Astrocyte (in vitro differentiated cells and primary cell): ENCODE measurements at places on chromosomes 11 and 22. TPM values are rescaled to one million over a fixed set of nuclear protein-coding genes. Genes with fewer than 3 reads are reported as not detected.

- no peaks in the 10 kb centered on the region for H3K27me3 ChIP-seq
- no peaks in the 10 kb centered on the region for H3K36me3 ChIP-seq
- H3K4me1 ChIP-seq: peaks cover 4% of the 10 kb centered on the region
- H3K27ac ChIP-seq: no peak overlapping the region
- H3K4me3 ChIP-seq: no peak overlapping the region
These were observed 101.6 kb downstream of the FAM76B start for GRCh38 chr11:95688015-95688414.

DNA sequence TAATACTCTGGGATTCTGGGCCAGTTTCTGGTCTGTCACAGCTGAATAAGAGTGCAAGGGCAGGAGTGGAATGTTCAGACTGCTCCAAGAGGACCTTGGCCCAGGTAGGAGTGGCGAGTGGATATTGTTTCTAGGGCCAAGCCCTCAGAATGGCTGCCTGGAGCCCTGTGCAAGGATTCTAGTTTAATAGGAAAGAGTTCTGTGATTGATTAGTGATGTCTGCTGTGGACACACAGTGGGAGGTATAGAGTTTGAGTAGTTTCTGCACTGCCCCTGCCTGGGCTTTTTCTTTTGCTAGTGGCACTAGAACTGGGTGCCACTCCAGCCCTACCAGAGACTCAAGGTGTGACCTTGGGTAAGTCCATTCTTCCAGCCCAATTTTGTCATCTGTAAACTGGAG is 9.7 kb upstream of the MPPED1 start:
- H3K4me1 ChIP-seq: no peaks in the 10 kb centered on the region
- H3K36me3 ChIP-seq: no peaks in the 10 kb centered on the region
- no peak overlapping the region for H3K27ac ChIP-seq
- H3K27me3 ChIP-seq: no peaks in the 10 kb centered on the region
- H3K4me3 ChIP-seq: no peak overlapping the region

GRCh38 chr11:122843281-122844141 is 5.2 kb downstream of the CRTAM start:
- no peak for DNase-seq
- no peaks in the 10 kb centered on the region for H3K27me3 ChIP-seq
- no peak overlapping the region for H3K27ac ChIP-seq
- no peaks in the 10 kb centered on the region for H3K36me3 ChIP-seq
- no peaks in the 10 kb centered on the region for H3K4me1 ChIP-seq
- no peak overlapping the region for H3K4me3 ChIP-seq

DNA sequence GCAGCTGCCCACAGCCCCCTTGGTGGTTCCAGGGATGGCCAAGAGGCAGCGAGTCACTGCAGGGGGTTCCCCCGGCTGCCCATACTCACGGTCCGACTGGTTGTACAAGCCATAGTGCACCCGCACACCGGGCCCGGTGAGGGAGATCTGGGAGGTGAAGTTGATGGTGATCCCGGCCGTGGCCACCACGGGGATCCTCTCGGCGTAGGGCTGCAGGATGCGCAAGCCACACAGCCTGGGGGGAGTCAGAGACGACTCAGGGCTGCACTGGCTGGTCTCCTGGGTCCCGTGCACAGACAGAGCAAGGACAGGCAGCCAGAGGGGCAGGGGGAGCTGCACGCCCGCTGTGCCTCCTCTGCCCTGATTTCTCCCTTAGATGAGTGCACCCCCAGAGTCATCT is 23.5 kb downstream of the KCTD17 start:
- no peak overlapping the region for H3K27ac ChIP-seq
- no peaks in the 10 kb centered on the region for H3K36me3 ChIP-seq
- peaks cover 22% of the 10 kb centered on the region for H3K27me3 ChIP-seq
- no peaks in the 10 kb centered on the region for H3K4me1 ChIP-seq

DNA sequence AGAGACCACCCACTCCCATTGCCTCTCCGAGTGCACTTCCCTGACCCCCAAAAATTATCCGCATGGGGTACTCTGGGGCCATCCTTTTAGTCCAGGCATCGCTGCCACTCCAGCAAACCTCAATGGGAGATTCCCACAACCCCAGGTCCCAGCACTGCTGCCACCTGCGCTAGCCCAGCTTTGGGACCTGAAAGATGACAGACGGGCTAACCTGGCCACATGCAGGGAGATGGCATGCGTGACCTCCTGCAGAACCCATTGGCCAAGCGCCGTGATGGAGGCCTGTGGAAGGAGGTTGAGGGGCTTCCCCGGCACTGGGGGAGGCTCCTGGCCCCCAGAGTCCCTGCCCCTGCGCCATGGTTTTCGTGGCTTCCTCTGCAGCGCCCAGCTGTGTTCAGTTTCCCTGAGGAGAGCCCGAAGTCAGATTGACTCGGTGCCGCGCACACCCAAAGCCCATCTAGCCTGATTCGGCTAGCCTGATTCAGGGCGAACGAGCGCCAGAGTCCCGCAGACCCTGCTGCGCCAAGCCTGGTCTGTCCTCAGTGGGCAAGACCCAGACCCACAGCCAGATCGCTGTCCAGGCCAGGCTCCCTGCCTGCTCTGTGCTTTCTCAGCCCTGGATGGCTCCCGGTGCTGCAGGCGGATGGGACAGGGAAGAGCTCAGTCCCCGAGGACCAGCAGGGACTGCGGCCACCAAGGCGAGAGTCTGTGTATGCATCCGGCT is 751 bp upstream of the WNT7B start:
- H3K27me3 ChIP-seq: peaks cover 23% of the 10 kb centered on the region
- no peak for DNase-seq
- peaks cover 17% of the 10 kb centered on the region for H3K4me1 ChIP-seq
- H3K27ac ChIP-seq: no peak overlapping the region
- no peaks in the 10 kb centered on the region for H3K36me3 ChIP-seq
- peak overlapping the region; percentile 17 for H3K4me3 ChIP-seq

DNA sequence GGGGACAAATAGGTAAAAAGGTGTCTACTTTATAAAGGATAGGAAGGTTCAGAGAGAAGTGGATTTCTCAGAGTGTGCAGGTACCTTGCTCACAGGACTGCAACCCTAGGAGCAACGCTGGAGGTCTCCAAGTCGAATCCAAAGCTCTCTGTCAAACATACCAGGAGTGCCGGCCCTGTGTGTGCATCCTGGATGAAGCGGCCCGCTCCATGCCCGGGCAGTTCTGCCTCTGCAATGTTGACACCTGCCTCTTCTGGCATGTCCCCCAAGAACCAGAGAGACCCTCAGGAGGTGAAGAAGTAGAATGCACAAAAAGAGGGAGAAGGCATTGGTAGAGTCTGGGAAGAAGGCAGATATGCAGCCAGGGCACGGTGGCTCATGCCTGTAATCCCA is 3.1 kb upstream of the TSSK2 start:
- H3K4me3 ChIP-seq: no peak overlapping the region
- DNase-seq: no peak
- no peak overlapping the region for H3K27ac ChIP-seq
- H3K4me1 ChIP-seq: no peaks in the 10 kb centered on the region
- H3K27me3 ChIP-seq: no peaks in the 10 kb centered on the region
- no peaks in the 10 kb centered on the region for H3K36me3 ChIP-seq

DNA sequence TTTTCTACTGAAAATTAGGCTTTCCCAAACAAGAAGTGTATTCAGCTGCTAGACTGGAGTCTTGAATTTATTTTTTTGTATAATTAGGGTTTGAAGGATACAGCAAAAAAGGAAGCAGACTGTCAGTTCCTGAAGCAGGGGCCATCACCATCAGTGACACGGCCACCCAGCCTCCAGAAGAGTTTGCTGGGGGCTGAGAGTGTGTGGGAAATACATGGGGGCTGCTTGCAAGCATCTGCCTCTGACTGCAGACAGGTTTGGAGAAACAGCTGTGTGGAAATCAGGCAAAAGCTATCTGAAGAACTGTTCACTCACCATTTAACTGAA is 23.0 kb downstream of the FZD4 start:
- no peak for DNase-seq
- H3K27ac ChIP-seq: peak overlapping the region; percentile 45
- H3K27me3 ChIP-seq: no peaks in the 10 kb centered on the region
- H3K36me3 ChIP-seq: no peaks in the 10 kb centered on the region
- peaks cover 24% of the 10 kb centered on the region for H3K4me1 ChIP-seq

DNA sequence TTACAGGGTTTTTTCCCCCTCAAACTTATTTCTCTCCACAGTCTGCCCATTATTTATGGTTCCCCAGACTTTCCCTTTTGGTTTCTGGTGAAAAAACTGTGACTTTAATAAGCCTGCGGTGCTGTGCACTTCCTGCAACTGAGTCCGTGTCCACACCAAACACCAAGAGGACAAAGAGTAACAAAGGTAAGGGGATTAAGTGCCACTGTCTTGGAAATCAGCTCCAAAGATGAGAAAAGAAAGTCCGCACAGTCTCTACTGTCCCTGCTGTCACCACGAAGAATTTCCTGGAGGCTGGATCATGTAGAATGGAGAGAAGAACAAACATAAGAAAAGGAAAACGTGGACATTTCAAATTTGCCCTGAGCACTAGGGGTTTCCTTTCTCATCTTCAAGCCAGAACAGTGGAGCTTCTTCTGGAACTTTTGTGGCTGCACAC is 17.9 kb upstream of the PRAME start:
- H3K4me1 ChIP-seq: peaks cover 2% of the 10 kb centered on the region
- no peaks in the 10 kb centered on the region for H3K36me3 ChIP-seq
- H3K4me3 ChIP-seq: no peak overlapping the region
- DNase-seq: no peak
- H3K27me3 ChIP-seq: peaks cover 2% of the 10 kb centered on the region
- no peak overlapping the region for H3K27ac ChIP-seq

GRCh38 chr11:74013141-74013540 is 4.3 kb upstream of the UCP3 start:
- H3K4me1 ChIP-seq: no peaks in the 10 kb centered on the region
- H3K36me3 ChIP-seq: no peaks in the 10 kb centered on the region
- H3K4me3 ChIP-seq: no peak overlapping the region
- no peak overlapping the region for H3K27ac ChIP-seq
- no peaks in the 10 kb centered on the region for H3K27me3 ChIP-seq

Gene TOB2
- 48.1 and 54.6 TPM in 2 replicates for total RNA-seq

- no peak overlapping the region for H3K27ac ChIP-seq
- DNase-seq: peak; percentile 13
- H3K36me3 ChIP-seq: no peaks in the 10 kb centered on the region
These were observed 129.7 kb downstream of the ST3GAL4 start for GRCh38 chr11:126485021-126485792.

Gene SAA2
- total RNA-seq: not detected in 2 replicates

DNA sequence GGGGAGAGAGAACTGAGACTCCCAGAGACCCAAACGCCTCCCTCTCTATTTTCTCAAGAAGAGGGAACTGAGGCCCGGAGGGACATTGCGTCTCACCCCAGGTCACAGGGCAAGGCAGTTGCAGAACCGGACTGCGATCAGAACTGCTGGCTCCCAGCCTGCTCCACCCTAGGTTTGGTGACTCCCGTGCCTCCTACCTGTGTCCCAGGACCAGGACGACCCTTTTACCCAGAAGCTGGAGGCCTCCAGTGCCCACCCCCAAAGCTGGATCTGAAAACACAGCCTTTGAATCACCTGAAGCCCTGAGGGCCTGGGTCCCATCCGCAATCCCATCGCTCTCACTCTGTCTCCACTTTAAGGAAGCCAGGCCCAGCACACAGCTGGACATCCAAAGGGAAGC is 1.4 kb downstream of the GSTT4 start:
- H3K4me1 ChIP-seq: no peaks in the 10 kb centered on the region
- no peak overlapping the region for H3K4me3 ChIP-seq
- DNase-seq: no peak
- H3K27ac ChIP-seq: no peak overlapping the region
- H3K27me3 ChIP-seq: no peaks in the 10 kb centered on the region

DNA sequence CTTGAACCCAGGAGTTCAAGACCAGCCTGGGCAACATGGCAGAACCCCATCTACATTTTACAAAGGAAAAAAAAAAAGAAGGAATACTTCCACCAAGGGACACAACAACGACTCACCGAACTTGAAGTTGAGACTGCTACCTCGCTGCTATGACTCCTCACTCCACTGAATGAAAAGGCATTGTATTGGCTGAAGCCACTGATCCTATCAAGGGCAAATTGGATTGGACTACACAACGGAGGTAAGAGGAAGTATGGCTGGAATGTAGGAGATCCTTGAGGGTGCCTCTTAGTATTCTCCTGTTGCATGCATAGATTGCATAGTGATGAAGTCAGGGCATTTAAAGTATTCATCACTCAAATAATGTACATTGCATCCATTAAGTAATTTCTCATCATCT is 97.9 kb downstream of the CWF19L2 start:
- H3K27ac ChIP-seq: no peak overlapping the region
- no peaks in the 10 kb centered on the region for H3K27me3 ChIP-seq
- no peaks in the 10 kb centered on the region for H3K36me3 ChIP-seq

Gene NCAPD3
- 17.0 and 18.5 TPM in 2 replicates for total RNA-seq

- no peak overlapping the region for H3K27ac ChIP-seq
- no peak for DNase-seq
- H3K27me3 ChIP-seq: no peaks in the 10 kb centered on the region
- no peaks in the 10 kb centered on the region for H3K4me1 ChIP-seq
- H3K4me3 ChIP-seq: no peak overlapping the region
- no peaks in the 10 kb centered on the region for H3K36me3 ChIP-seq
These were observed 1630.1 kb upstream of the TENM4 start for GRCh38 chr11:81070948-81071347.

Gene KRTAP5-9
- 0.43 TPM in 1 of 2 replicates, not detected in the other for total RNA-seq

GRCh38 chr22:21098099-21098671 is 52.4 kb downstream of the LRRC74B start:
- peaks cover 20% of the 10 kb centered on the region for H3K4me1 ChIP-seq
- peaks cover 5% of the 10 kb centered on the region for H3K27me3 ChIP-seq
- H3K4me3 ChIP-seq: no peak overlapping the region
- H3K27ac ChIP-seq: no peak overlapping the region

GRCh38 chr11:35347173-35347878 is 72.0 kb downstream of the SLC1A2 start:
- no peak for DNase-seq
- no peaks in the 10 kb centered on the region for H3K27me3 ChIP-seq
- no peaks in the 10 kb centered on the region for H3K36me3 ChIP-seq

Gene GRM5
- 0.30 and 0.70 TPM in 2 replicates for total RNA-seq

DNA sequence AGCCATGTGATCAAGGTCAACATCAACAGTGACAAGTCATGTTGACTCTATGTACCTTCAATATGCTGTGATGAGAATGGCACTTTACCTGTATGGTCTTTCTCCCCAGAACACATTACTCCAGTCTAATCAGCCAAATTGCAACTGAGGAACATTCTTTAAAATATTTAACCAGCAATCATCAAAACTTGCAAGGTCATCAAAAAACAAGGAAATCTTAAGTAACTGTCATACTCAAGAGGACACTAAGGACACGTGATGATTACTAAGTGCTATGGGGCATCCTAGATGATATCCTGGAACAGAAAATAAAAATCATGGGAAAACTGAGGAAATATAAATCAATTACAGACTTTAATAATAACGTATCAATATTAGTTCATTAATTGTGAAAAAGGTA is 118.9 kb downstream of the EFCAB6 start:
- no peak overlapping the region for H3K27ac ChIP-seq
- DNase-seq: no peak
- no peaks in the 10 kb centered on the region for H3K4me1 ChIP-seq
- H3K36me3 ChIP-seq: no peaks in the 10 kb centered on the region
- no peak overlapping the region for H3K4me3 ChIP-seq

DNA sequence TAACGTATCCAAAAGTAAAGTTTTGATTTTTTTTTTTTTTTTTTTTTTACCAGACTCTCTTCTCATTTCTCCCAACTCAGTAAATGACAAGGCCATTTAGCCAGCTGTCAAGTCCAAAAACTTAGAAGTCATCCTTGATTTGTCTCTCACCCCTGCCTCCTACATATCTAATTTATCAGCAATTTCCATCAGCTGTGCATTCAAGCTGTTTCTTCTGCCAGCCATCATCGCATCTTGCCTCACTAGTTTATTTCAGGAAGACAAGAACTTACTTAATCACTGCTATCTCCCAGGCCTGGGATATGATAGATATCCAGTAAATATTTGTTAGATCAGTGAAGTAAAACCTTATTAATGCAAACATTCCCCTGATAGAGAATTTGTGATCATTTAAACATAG is 47.6 kb downstream of the SCGB1A1 start:
- H3K4me3 ChIP-seq: no peak overlapping the region
- H3K27ac ChIP-seq: no peak overlapping the region
- H3K27me3 ChIP-seq: no peaks in the 10 kb centered on the region
- peaks cover 10% of the 10 kb centered on the region for H3K4me1 ChIP-seq
- DNase-seq: no peak

Gene CASP1
- total RNA-seq: 1.6 and 1.9 TPM in 2 replicates
